ENCODE measurements at places on chromosomes 12 and 14.

- DNase-seq: peak; percentile 33
Observed at GRCh38 chr12:115763376-115763775, 514.1 kb downstream of the MED13L start.

DNA sequence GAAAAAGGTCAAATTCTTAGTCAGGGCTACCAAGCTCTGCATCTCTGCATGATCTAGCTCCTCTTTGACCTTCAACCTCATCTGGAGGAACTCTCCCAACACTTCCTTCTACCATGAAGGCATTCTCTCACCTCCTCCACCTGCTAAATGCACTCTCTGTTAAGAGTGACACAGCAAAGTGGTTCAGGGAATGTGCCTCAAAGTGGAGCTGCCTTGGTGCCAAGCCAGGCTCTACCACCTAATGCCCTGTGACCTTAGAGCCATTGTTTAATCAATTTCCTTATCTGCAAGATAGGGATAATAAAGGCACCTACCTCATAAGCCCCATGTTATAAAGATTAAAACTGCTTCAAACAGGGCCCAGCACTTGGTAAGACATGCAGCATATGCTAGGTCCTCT is 236.7 kb downstream of the ANO2 start:
- DNase-seq: no peak

DNA sequence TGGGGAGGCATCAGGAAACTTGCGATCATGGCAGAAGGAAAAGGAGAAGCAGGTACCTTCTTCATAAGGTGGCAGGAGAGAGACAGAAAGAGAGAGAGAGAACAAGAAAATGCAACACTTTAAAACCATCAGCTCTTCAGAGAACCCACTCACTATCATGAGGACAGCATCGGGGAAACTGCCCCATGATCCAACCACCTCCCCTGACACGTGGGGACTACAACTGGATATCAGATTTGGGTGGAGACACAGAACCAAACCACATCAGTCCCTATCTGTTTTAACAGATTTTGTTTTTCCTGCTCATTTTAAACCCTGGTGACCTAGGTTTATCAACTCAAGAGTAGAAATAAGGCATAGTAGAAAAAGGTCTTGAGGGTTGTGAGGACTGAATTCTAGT is 210.1 kb upstream of the PLXNC1 start:
- DNase-seq: no peak

- no peak for DNase-seq
Observed at GRCh38 chr14:75051556-75051899, 261 bp upstream of the MLH3 start.

- peak; percentile 51 for DNase-seq
Observed at GRCh38 chr14:67704484-67705089, 2.9 kb downstream of the RDH12 start.

- DNase-seq: no peak
Observed at GRCh38 chr12:117521346-117521745, 159.9 kb upstream of the NOS1 start.

- peak; percentile 92 for DNase-seq
Observed at GRCh38 chr14:58904776-58905175, 267.0 kb downstream of the DACT1 start.

DNA sequence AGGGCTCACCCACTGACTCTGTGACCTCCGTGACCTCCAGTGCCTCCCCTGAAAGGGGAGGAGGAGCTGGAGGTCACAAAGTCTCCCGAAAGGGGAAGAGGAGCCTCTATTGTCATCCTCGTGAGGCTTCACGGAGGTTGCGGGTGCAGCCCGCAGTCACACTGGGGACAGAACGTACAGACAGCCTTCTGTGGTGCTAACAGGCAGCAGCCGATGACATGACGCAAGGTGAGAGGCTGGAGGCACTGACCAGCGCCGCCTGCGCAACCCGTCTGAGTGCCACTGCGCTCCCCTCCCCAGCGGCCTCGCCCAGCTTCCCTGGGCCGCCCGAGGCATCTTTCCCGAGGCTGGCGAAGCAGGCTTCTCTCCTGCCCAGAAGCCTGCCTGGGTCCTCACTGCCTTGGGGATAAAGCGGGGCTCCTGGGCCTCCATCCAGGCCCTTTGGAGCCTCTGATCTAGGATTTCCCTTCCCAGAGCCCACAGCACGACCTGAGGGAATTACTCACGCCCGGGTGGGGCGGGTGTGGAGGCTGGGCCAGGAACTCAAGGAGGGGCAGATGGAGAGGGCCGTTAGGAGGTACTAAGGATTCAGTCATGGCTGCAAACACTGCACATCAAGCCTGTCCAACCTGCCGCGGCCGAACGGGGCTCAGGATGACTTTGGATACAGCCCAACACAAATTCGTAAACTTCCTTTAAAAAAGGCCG is 12.3 kb upstream of the LBHD2 start:
- DNase-seq: no peak

DNA sequence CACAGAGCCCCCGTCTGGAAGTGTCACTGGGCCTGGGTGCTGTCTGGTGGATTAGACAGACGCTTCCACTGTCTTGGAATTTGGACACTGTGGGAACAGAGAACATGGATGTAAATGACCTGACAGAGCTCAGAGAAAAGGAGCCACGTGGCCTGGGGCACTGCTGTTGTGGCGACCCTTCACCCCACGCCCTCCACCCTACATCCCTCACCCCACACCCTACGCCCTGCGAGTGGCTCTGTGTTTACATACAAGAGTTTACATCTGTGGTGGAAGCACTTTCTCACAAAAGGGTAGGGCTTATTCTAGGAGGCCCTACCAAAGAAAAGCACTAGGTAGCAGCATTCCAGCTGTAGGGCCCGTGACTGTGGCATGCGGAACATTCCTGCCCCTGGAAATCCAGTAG is 47.7 kb downstream of the B4GALNT3 start:
- no peak for DNase-seq

DNA sequence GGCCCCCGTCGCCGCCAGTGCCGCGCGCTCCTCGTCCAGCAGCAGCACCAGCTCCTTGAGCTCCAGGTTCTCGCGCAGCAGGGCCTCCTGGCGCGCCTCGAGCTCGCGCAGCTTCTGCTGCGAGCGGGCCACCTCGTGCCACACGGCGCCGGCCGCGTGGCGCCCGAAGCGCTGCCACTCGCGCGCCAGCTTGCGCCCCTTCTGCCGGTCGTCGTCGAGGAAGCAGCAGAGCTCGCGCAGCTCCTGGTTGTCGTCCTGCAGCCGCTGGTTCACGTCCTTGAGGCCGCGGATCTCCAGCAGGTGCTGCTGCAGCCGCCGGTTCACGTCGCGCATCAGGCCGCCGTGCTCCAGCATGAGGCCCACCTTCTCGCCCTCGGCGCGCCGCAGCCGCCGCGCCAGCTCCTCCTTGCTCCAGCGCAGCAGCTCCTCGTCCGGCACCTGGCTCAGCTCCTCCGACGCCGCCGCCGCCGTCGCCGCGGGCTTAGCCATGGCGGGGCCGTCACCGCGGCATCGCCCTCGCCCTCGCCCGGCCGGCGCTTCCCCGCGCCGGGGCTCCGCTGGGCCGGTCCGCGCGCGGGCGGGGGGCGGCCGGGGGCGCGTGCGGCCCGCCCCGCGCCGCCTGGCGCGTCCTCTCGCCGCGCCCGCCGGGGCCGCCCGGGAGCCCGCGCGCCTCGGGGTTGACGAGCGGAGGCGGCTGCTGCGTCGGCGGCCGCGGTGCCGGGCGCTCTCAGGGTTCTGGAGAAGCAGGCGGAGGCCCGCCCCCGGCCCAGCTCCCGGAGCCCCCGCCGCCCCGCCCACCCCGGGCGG is at the start of gene CCDC85C:
Gene CCDC85C, minus strand, starts transcription at position 737 of the 807 bp plus-strand sequence. Its CDS starts 248 bp downstream, at position 489.
- peak; percentile 32 for DNase-seq

DNA sequence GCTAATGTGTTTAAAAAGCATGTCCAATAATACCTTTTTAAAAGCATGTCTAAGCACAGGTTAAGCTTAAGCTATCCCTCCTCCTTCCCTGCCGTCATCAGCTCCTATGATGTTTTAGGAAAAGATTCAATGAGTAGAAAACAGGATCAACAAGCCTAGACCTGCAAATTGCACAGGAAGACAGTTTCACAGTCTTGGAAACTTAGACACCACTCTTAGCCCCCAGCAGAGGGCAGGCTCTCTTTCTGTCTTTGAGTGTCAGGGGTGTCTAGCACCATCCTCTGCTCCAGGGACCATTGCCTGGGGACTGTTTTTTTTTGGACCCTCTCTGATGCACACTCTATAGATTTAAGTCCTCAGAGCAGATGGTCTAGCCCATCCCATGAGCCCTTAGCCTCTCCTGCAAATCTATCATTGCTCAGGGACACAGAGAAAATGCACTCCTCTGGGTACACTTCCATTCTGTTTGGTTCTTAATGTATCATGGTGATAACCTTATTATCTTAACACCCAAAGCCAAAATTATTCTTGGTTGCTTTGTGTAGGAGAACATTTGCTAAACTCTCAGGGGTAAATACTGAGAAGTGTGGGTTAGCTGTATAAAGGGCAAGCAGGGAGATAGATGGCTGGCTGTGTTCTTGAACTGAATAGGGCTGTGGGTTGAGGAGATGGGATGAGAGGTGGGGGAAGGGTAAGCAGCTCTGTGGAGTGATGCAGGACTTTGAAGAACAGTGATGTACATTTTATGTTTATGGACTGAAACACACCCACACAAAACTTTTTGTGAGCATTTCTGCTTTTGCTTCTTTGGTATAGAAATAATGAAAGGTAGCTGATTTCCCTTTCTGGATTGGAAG is 259.9 kb upstream of the DDHD1 start:
- DNase-seq: peak; percentile 19

- DNase-seq: no peak
Observed at GRCh38 chr14:70170976-70171375, 17.8 kb downstream of the SLC8A3 start.

- DNase-seq: no peak
Observed at GRCh38 chr12:46963191-46963590, 116.2 kb upstream of the PCED1B start.

GRCh38 chr14:56135001-56135400 is 16.8 kb downstream of the PELI2 start:
- no peak for DNase-seq

DNA sequence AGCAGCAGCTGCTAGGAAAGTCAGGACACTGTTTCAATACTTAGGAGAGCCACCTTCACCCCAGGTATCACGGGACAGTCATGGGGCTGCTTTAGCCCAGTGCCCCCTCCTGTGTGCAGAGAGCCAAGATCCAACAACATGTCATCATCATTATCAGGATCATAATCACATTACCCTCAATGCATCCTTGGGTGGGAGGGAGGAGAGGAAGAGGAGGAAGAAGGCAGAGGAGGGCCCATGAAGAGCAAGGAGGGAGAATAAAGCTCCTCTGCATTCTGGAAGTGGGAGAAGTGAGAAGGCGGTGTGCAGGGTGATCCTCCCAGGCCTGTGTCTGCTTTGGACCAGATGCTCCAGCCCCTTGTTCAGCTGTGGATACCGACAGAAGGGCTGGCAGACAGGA is 64.2 kb downstream of the TSPAN11 start:
- no peak for DNase-seq

- DNase-seq: no peak
Observed at GRCh38 chr12:52848661-52849255, at the start of gene KRT78. Gene KRT78 (minus strand): TSS chr12:52848994. CDS start chr12:52848930, 64 bp downstream.

DNA sequence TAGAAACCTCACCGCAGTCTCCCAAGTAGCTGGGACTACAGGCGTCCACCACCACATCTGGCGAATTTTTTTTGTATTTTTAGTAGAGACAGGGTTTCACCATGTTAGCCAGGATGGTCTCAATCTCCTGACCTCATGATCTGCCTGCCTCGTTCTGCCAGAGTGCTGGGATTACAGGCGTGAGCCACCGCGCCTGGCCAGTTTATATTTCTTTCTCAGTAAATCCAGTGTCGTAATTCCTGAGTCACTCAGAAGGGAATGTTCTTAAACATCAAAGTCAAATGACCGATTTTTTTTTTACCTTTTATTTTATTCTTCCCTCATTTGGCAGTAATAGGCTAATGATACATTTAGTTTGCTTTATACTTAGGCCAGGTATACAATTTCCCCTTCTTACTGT is 80.5 kb downstream of the FBXO33 start:
- no peak for DNase-seq

GRCh38 chr14:88140874-88141273 is 135.9 kb downstream of the GPR65 start:
- DNase-seq: no peak

- no peak for DNase-seq
Observed at GRCh38 chr14:54728700-54729527, 162.0 kb downstream of the SAMD4A start.

DNA sequence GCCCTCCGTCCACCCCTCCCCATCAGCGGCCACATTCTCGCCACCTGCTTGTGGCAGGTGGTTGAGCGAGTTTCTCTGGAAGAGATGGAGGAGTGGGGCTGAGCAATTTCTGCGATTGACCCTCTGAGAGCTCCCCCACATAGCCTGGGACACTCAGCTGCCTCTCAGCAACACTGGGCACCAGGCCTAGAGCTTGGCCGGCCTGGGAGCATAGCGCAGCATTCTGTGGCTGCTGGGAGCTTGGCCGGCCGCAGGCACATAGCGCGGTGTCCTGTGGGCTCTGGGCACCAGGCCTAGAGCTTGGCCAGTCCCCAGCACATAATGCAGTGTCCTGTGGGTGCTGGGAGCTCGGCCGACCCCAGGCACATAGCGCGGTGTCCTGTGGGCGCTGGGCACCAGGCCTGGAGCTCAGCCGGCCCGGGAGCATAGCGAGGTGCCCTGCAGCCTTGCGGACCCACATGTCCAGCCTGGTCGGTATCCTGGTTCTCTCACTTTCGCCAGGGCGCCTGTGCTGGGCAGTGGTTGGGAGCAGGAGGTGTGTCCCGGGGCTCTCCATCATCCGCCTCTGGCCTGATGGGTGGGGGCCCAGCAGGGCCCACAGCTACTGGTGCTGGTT is 43.8 kb downstream of the LRCOL1 start:
- DNase-seq: no peak

GRCh38 chr14:68506645-68507419 is 286.0 kb downstream of the ZFP36L1 start:
- DNase-seq: no peak

GRCh38 chr14:74820288-74820687 is 55.7 kb downstream of the PROX2 start:
- DNase-seq: no peak

GRCh38 chr12:95637471-95638155 is 86.3 kb upstream of the USP44 start:
- no peak for DNase-seq

DNA sequence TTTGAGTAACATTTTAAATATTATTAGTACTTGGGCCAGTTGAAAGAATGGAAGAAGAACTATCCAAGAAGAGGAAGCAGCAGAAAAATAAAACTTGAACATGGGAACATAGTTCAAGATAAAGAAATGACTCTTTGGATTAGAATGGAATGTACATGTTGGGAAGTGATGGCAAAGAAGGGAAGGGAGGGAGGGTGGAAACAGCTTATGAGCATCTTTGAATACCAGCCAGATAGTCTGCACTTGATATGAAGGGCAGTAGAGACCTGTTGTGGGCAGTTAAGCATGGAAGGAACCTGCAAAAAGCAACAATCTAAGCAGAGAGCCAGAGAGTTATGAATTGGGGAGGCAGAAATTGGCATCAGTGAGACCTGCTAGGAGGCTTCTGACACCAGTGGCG is 10.0 kb upstream of the IL22 start:
- DNase-seq: no peak

DNA sequence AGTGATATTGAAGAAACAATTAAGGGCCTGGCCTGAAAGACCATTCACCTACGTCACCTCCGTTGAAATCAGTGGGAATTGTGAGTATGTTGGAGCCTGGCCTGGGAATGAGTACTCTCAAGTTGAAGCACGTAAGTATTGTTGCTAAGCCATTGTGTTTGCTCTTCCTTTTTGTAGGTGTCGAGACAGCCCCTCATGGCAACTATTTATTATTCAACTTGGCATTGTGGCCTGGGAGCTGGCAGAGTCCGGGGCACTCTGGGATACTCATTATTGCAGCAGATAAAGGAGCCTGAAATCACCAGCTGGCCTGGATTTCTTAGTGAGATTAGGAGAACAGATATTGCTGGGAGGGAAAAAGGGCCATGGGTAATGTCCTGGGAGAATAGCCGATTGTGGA is 147.4 kb downstream of the C12orf75 start:
- no peak for DNase-seq

Data from RPMI7951 (cell line).